ENCODE measurements at places on chromosomes 12 and 14.

- DNase-seq = no peak
Measured at GRCh38 chr12:5718073-5718472, 227.0 kb downstream of the ANO2 start.

- DNase-seq = no peak
Measured at GRCh38 chr12:6846316-6846869, 4.7 kb downstream of the CDCA3 start.

- no peak for DNase-seq
Measured at GRCh38 chr12:103673891-103674375, 86.9 kb downstream of the STAB2 start.

GRCh38 chr14:69703047-69704039 lies 63.6 kb upstream of the SRSF5 start:
- no peak for DNase-seq

DNA sequence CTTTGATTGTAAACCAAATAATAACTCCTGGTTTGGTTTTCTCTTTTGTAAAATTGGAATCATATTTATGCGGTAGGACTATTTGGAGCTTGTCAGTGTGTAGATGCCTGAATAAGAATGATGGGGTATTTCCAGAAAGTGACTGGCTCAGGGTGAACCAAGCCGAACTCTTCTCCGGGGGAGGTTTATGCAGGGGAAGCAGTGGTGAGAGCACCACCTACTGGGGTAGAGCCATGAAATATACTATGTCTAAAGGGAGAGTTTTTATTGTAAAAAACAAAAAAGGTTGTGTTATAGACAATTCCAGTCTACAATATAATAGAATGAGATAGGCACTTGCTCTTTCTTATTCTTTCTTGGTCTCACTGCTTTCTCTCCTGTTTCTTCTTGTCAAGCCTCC lies 222.9 kb upstream of the SLC16A7 start:
- peak; percentile 31 for DNase-seq

DNA sequence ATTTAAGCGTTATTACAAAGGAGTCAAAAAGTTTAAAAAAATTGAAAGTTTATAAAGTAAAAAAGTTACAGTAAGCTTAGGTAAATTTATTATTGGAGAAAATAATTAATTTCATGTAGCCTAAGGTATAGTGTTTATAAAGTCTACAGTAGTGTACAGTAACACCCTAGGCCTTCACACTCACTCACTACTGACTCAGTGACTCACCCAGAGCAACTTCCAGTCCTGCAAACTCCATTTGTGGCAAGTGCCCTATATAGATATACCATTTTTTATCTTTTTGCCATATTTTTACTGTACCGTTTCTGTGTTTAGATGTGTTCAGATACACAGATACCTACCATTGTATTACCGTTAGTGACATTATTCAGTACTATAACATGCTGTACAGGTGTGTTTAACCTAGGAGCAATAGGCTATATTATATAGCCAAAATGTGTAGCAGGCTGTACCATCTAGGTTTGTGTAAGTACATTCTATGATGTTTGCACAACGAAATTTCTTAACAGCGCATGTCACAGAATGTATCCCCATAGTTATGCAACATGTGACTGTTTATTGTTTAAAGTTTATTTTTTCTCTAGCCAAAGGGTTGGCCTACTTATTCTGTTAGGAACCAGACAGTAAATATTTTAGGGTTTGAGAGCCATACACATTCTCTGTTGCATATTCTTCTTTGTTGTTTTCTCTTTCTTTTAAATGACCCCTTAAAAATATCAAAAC lies 155.5 kb downstream of the PCNX1 start:
- DNase-seq = no peak

DNA sequence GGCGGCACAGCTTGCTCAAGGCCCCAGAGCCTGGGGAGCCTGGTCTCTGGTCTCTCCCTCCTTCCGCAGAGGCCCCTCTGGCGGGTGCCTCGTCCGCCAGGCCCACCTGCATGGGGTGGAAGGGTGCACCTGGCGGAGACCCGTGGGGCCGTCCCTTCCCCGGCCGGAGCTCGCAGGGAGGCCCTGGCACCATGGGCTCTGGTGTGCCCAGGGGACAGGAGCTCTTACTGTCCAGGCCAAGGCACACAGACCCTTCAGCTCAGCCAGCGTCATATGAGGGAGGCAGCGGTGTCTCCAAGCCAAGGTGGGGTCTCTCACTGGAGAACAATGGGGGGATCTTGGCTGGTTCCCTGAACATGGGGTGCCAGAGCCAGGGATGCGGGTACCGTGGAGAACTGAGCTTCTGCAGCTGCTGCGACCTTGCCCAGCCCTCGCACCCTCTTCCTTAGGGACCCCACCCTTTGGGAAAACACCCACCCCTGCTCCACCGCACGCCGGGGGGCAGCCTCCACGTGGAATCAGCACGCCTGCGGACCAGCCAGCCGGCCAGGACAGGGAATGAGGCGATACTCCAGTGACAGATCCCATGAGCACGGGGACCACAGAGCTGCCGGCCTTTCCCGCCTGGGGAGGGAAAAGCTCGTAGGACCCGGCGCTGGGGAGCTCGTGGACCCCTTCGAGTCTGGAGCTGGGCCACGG lies 25.7 kb upstream of the GALNT9 start:
- DNase-seq = no peak

DNA sequence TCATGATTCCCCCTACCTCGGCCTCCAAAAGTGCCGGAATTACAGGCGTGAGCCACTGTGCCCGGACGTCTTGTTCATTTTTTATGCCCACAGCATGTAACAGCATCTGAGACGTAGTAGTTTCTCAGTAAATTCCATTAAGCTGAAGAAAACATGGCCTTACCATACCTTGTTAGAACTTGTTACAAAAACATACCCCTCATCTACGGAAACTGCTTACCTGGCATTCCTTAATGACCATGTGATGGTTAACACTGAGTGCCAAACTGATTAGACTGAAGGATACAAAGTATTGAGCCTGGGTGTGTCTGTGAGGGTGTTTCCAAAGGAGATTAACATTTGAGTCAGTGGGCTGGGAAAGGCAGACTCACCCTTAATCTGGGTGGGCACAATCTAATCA lies 186.8 kb downstream of the CEP128 start:
- no peak for DNase-seq

DNA sequence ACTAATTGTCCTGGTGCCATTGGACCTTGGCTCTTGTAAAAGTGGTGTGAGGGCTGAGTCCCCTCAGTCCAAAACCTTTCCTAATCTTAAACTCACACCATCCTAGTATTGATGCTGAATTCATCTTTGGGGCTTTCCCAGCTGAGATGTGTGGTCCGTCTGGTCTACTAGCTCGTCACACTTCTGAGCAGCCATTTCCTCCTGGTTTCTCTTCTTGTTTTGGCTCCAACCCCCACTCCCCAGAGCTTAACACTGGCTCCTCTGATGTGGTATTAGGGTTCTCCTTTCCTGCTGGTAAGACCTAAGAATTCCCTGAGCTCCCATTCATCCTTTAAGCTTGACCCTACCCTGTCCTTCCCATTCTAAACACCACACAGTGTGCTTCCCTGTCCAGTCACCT lies 900.6 kb downstream of the VRK1 start:
- DNase-seq = no peak

DNA sequence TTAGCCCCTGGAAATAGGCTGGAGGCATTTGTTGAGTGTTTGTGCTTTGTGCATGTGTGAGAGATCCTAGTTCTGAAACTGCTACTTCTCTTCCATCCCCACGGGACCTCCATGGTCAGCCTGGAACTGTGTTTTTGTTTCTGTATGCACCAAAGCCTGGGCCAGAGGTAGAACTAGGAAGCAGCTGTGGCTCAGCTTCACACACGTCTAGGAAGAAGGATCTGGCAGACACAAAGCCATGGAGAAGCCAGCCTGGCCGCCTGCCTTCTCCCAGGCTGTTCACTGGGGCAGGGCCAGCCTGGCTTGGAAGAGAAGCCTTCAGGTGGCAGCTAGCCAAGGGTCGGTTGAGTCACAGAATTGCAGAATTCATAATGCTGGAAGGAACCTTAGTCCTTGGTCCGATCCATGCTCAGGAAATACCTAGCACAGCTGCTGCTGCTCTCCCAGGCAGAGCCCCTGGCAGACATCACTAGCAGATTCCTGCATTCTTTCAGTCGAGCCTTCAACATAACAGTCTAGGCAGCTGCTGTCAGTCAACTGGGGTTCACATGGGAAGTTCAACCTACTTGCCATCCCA lies 27.0 kb downstream of the RIN3 start:
- DNase-seq = peak; percentile 30

DNA sequence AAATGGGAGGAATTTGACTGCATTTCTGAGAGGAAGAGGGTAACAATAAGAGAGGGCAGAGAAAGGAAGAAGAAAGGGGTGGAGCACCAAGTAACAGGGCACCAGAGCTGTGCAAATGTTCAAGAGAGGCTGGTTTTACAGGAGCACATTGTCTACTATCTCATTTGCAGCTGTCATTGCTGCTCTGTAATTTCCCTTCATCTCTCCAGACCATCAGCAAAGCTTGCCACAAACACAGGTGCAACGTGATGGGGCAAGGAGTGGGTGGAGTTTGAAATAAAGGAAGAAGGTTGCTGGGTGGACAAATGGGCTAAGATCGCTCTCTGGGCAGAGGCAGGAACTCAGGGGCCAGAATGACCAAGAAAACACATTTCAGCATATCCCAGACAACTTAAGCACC lies 47.9 kb upstream of the PLEKHG6 start:
- no peak for DNase-seq

DNA sequence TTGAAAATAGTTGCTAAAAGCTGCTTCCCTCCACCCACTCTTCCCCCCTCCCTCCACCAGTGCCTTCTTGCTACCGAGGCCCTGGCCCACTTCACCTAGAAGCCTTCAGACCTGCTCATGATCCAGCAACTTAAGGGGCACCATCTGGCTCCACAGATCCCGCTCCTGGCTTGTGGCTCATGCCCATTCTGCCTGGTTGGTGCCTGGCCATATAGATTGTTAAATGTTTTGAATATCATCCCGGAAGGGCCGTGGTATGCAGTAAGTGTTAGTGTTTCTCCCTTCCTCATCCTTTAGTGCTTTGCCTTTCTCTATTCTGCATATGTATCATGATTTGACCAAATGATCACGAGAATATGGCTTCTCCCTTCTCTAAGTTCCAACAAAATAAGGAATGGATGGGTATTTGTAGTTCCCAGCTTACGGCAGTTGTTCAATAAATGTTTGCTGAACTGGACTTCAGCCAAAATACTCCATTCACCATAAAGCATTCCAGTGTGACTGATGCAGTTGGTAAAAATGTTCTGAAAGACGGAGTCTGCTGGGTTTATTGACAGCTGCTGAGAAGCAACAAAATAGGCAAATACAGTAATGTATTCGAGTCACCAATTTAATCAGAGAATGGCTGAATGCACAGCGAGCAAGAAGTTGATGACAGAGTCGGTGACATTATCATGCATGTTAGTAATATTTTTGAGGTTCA lies 30.7 kb downstream of the GRIP1 start:
- DNase-seq = no peak

GRCh38 chr12:52229836-52230343 lies 3.2 kb upstream of the KRT7 start:
- DNase-seq = no peak

GRCh38 chr14:24321212-24321975 lies 10.1 kb downstream of the LTB4R start:
- no peak for DNase-seq

DNA sequence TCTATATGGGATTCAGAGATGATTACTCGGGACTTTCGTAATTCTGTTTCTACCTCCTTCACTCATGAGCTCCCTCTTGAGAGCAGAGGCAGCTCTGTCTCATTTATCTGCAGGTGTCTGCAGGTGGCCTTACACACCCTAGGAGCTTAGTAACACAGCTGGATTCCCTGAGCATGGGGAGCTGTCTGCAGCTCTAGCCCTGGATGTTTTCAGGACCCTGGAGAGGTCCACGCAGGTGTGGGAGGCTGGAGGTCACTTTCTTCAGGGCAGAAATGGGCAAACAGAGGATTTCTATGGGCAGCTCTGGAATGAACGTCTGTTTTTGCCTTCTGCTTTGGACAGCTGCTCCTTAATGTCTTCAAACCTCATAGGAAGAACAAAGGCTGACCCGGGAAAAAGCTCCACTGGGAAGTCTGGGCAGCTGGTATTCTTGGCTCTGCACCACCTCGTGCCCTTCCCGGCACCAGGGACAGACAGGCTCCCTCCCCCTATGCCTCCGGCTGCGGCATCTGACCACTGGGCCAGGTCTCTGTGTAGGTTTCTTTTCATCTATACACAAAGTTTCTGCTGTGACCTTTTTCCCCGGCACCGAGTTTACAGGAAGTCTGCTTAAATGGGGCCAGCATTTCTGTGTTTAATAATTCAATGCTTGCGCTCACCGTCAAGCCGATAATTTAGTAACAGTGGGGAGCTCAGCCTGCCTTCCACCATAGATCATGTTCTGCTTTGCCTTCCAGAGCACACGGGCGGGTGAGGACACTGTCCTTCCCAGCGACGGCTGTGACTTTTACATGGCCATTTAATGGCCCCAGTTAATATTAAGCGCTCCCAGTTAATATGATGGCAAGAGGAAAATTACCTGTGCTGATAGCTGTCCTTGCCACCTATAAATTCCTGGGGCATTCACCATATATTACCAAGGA lies 320.2 kb upstream of the SFSWAP start:
- no peak for DNase-seq

GRCh38 chr12:94689002-94689645 lies 38.8 kb upstream of the TMCC3 start:
- no peak for DNase-seq

DNA sequence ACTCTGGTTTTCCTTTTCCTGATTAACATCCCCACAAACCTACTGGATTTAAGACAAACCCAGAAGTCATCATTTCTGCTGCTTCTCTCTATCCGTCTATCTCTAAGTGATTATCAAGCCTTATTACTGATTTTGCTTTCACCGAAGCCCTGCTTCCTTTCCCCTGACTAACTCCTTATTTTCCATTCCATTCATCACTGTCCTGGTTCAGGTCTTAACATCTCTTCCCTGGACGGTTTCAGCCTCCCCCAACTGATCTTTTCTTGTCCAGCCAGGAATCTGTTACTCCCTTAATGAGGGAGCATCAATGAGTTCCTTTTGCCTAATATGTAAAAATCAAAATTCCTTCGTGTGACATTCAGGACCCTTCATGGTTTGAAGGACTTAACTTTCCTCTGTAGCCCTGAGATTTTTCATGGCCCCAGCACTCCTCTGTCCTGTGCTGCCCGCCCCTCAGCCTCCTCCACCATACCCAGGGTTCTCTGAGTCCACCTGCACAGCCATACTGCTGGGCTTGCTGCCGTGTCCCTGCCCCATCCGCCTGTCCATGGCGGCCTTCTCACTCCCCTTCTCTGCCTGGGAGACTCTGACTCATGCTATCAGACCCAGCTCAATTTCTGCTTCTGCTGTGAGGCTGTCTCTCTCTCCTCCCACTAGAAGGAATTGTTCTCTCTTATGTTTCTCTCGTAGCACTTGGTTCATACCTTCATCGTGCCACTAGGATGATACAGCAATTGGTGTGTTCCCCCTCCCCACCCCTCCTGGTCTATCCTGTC lies 167.8 kb upstream of the HIF1A start:
- DNase-seq = no peak

GRCh38 chr14:83556746-83557453 lies 1973.0 kb upstream of the FLRT2 start:
- no peak for DNase-seq

GRCh38 chr12:81164827-81165226 lies 86.9 kb downstream of the ACSS3 start:
- DNase-seq = no peak

GRCh38 chr14:102853648-102854047 lies 68.8 kb upstream of the AMN start:
- no peak for DNase-seq

Measured in putamen (tissue), 1 donor.